ENCODE measurements at places on chromosomes 6 and 20. TPM values are rescaled to one million over a fixed set of nuclear protein-coding genes. Genes with fewer than 3 reads are reported as not detected.

Gene KHDC1
- 7.2 TPM for total RNA-seq

Gene PGC
- not detected for total RNA-seq

Gene PRKN
- total RNA-seq, result 9.5 TPM

Gene PPIL4
- 52.5 TPM for total RNA-seq

Gene OLIG3
- 3.3 TPM for total RNA-seq

DNA sequence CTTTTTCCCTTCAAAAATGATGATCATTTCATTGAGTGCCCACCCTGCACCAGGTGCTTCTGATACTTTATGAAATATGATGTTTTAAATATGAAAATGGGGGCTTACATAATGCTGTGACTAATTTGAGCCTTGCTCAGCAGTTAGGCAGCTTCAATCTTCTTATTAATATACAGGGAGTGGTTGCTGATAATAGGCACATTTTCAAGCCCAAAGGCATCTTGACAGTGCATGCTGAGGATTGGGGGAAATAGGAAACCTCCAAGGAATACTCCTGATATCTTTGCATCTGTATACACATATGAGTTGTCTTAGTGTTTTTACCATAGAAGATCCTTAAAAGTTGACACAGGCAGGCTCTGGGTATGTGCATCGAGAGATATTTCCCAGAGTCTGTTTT lies 262.3 kb upstream of the SASH1 start:
- no peak for DNase-seq
- H3K36me3 ChIP-seq, result no peaks in the 10 kb centered on the region
- no peak overlapping the region for H3K4me3 ChIP-seq
- no peaks in the 10 kb centered on the region for H3K4me1 ChIP-seq

GRCh38 chr6:77038807-77039206 lies 424.5 kb downstream of the HTR1B start:
- no peak overlapping the region for H3K4me3 ChIP-seq
- H3K27ac ChIP-seq, result no peak overlapping the region
- no peaks in the 10 kb centered on the region for H3K36me3 ChIP-seq
- H3K27me3 ChIP-seq, result no peaks in the 10 kb centered on the region
- H3K4me1 ChIP-seq, result no peaks in the 10 kb centered on the region

- H3K4me3 ChIP-seq, result no peak overlapping the region
- peak; percentile 29 for DNase-seq
- H3K27ac ChIP-seq, result no peak overlapping the region
- H3K4me1 ChIP-seq, result no peaks in the 10 kb centered on the region
- H3K27me3 ChIP-seq, result no peaks in the 10 kb centered on the region
- H3K36me3 ChIP-seq, result no peaks in the 10 kb centered on the region
Observed at GRCh38 chr6:133973109-133973971, 20.3 kb downstream of the TBPL1 start.

DNA sequence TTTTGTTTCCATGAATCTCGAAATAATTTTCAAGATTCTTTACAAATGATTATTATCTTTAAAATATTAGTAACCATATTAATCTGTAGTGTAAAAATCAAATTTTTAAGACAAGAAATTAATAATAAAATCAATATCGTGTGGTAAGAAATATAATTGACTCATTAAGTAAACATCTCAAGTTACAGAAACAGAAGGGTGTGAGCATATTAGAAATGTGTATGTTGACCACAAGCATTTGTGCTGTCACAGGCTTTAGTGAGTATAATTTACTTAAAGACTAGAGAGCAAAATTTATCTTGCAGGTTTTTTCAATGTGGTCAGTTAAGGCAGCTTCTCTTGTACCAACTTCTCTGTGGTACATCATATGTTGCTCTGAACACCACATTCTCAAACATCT lies 566.5 kb upstream of the IRAK1BP1 start:
- H3K4me1 ChIP-seq, result no peaks in the 10 kb centered on the region
- DNase-seq, result no peak
- H3K4me3 ChIP-seq, result no peak overlapping the region
- no peaks in the 10 kb centered on the region for H3K27me3 ChIP-seq
- H3K27ac ChIP-seq, result no peak overlapping the region
- H3K36me3 ChIP-seq, result no peaks in the 10 kb centered on the region

DNA sequence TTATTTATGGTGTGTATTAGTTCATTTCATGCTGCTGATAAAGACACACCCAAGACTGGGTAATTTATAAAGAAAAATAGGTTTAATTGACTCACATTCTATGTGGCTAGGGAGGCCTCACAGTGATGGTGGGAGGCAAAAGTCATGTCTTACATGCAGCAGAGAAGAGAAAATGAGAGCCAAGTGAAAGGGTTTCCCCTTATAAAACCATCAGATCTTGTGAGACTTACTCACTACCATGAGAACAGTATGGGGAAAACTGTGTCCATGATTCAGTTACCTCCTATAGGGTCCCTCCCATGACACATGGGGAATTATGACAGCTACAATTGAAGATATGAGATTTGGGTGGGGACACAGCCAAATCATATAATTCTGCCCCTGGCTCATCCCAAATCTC lies 150.0 kb upstream of the AHI1 start:
- no peaks in the 10 kb centered on the region for H3K36me3 ChIP-seq
- no peak overlapping the region for H3K4me3 ChIP-seq
- H3K4me1 ChIP-seq, result no peaks in the 10 kb centered on the region
- H3K27ac ChIP-seq, result no peak overlapping the region
- no peak for DNase-seq
- no peaks in the 10 kb centered on the region for H3K27me3 ChIP-seq

DNA sequence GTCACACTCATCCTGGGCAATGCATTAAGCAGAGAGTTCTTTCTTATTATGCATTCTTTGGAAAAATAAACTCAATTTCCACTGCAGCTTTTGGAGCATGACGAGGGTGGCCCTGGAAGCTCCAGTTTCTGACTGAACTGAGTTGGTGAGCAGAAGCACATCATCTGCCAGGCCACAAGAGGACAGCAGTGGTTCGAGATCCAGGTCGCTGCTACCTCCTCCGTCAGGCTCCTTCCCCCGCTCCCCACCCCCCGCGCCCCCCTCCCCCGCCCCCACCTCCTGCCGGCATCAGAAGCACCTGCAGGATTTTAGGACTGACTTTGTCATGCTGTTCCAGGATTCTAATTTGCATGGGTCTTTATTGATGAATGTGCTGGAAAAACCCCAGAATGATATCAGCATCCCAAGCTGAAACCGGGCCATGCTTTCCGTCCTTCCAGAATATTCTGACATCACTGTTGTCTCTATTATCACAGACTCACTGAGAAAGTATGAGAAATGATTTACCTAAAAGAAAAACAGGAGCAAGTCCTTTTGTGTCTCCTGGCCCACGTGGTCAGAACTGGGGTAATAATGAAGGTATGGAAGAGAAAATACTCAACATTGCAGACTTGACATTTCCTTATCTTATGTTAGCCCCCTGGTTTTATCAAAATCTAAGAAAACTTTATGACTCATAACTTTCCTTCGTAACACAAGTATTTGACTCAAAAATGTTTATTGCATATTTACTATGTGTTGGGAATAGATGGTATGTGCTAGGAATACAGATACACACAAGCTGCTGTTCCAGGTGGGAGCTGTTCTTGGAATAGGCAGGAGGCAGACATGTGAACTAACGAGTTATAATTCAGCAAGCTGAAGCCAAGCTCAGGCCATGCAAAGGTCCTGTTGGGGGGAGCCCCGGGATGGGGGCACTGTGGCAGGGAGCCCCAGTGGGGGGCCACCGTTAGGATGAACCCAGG lies 220.2 kb upstream of the EXOC2 start:
- no peaks in the 10 kb centered on the region for H3K27me3 ChIP-seq
- H3K4me1 ChIP-seq, result no peaks in the 10 kb centered on the region
- no peaks in the 10 kb centered on the region for H3K36me3 ChIP-seq
- no peak for DNase-seq
- no peak overlapping the region for H3K4me3 ChIP-seq
- H3K27ac ChIP-seq, result no peak overlapping the region

GRCh38 chr20:31560746-31561598 lies 44.1 kb upstream of the ID1 start:
- H3K27ac ChIP-seq, result no peak overlapping the region
- H3K4me1 ChIP-seq, result peaks cover 6% of the 10 kb centered on the region
- peaks cover 58% of the 10 kb centered on the region for H3K36me3 ChIP-seq
- no peaks in the 10 kb centered on the region for H3K27me3 ChIP-seq
- no peak overlapping the region for H3K4me3 ChIP-seq

- H3K4me1 ChIP-seq, result no peaks in the 10 kb centered on the region
- DNase-seq, result no peak
- no peaks in the 10 kb centered on the region for H3K27me3 ChIP-seq
Observed at GRCh38 chr6:130574146-130574545, 208.3 kb downstream of the TMEM200A start.

Measured in spinal cord (tissue), 10 donors.